A549 (cell line): ENCODE measurements at places on chromosomes 6 and 20.

DNA sequence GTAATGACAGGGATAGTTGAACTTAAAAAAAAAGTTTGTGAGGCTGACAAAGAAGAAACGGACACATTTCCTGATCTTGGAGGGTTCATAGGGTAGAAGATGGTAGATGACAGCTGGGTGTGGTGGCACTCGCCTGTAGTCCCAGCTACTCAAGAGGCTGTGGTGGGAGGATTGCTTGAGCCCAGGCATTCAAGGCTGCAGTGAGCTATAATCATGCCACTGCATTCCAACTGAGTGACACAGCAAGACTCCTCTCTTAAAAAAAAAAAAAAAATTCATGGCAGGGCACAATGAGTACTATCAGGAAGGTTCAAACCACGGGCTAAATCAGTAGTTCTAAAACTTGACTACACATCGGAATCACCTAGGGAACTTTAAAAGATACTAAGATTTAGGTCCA lies 2.0 kb upstream of the MICA start:
- DNase-seq: peak; percentile 71

DNA sequence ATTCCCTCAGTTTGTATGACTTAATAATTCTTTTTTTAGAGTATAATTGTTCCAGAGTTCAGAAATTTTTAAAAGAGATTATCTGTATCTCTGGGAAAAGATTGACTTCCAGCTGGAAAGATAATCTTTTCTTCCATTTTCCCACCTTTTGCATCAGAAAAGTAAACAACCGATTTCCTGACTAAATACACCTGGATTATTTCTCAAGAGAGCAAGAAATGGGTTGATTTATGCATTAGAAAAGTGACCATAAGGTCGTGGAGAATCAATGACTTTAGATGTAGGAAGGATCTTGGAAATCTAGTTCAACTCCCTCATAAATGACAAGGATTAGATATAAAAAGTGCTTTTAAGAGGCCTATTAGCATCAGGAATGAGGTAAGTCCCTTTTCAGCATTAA lies 79.9 kb downstream of the SGK1 start:
- no peak for DNase-seq

DNA sequence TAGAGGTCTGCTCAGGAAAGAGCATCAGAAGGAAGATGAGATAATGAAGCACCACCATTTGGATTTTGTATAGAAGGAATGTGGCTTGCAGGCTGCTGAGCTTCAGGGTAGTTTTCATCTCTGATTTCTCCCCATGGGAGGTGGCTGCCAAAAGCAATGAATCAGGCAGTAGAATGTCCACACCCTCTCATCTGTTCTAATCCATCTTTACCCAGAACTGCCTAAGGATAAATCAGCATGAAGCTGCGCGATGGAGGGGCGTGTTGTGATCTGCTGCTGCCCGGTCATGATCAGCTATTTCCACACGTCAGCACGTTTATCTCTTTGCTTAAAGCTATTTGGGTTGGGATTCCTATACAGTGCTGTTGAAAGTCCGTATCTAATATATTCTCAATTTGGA lies 295.4 kb downstream of the FOXA2 start:
- DNase-seq: no peak

GRCh38 chr6:159196430-159196975 lies 27.3 kb downstream of the FNDC1 start:
- no peak for DNase-seq

- DNase-seq: no peak
Measured at GRCh38 chr6:90493332-90493731, 93.5 kb downstream of the MAP3K7 start.

DNA sequence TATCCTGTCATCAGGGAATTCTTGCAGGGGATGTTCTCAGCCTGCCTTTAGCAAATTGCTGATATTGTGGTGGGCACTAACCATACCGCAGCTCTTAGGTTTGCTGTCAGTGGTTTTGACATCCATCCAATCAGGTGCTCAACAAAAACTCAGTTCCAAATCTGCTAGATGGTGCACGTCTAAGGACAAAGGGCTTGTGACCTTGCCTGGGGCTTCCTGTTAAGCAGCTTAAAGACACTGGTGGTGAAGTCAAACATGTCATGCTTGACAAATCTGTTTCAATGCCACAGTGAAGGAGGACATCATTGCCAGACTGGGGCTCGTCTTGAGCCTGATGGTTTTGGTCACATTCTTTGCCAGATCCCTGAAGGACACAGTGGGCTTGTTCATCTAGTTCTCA lies 179.8 kb upstream of the NOX3 start:
- no peak for DNase-seq

DNA sequence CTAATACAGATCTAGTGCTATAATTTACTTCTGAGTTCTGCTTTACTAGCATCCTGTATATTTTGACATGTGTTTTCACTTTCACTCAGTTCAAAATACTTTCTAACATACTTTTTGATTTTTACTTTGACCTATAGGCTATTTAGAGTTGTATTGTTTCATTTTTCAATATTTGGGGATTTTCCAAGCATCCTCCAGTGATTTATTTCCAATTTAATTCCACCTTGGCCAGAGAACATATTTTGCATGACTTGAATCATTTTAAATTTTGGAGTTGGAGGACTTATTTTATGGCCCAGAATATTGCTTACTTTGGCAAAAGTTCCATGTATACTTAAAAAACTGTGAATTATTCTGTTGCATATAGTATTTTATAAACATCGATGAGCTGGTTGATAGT lies 1215.6 kb upstream of the MAP3K7 start:
- no peak for DNase-seq

GRCh38 chr20:49756241-49756640 lies 42.6 kb upstream of the B4GALT5 start:
- no peak for DNase-seq

GRCh38 chr6:5208471-5208971 lies 52.2 kb downstream of the LYRM4 start:
- no peak for DNase-seq

DNA sequence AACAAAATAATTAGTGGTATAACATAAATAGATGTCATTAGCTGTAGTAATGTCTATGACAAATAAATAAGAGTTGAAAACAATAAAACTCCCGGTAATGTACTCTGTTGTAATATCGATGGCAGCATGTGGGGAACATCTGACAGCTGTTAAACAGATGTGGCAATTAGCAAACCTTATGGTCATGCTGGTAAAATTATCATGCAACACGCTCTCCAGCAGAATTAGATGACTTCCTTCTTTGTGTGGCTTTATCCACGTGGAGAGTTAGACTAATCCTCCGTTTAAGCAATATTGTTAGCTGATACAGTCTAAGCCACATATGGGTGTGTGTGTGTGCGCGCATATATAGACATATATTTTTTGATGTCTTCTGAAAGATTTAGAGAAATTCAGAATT lies 77.7 kb upstream of the ZFP64 start:
- no peak for DNase-seq

DNA sequence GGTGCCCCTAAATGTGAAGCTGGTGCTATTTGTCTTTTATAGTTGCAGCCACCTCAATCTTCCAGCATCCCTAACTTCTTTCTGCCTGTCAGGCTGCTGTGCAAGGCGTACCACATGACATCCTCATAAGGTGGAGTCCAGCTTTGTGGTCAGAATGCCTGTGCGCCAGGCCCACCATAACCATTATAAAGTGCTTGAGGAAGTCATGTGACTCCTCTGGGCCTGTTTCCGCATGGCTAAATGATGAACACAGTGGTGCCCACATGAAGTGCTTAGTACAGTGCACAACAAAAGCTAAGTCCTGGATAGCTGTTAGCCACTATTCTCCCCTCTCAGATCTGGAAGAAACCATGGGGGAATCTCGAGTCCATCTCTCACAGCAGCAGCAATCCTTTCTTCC lies 75.6 kb downstream of the INSM1 start:
- no peak for DNase-seq

- no peak for DNase-seq
Measured at GRCh38 chr20:50754420-50754819, 23.0 kb downstream of the PARD6B start.

GRCh38 chr6:64817525-64817924 lies 889.5 kb downstream of the EYS start:
- no peak for DNase-seq

GRCh38 chr6:112081569-112081968 lies 5.7 kb downstream of the TUBE1 start:
- no peak for DNase-seq

DNA sequence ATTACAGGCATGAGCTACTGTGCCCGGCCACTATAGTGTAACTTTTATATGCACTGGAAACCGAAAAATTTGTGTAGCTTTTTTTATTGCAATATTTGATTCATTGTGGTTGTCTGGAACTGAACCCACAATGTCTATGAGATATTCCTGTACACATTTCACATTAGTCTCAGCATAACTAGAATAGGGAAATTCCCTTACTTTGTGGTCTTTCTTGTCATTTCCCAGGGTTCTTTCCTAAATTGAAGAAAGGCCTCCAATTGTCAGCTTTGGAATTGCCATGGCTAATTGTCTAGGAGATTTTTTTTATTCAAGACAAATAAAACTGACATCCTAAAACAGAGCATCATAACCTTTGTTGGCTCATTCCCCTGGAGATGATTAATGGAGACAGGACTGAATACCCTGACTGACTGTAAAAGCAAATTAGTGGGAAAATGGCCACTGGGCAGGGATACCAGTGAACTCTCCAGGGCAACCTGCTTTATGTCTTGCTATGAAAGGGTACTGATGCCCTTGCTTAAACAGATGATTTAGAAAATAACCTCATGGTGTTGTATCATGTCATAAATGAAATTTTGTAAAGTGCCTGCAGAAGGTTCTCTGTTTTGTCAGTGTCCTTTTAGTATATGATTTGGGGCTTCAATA lies 576.9 kb downstream of the RFPL4B start:
- no peak for DNase-seq

DNA sequence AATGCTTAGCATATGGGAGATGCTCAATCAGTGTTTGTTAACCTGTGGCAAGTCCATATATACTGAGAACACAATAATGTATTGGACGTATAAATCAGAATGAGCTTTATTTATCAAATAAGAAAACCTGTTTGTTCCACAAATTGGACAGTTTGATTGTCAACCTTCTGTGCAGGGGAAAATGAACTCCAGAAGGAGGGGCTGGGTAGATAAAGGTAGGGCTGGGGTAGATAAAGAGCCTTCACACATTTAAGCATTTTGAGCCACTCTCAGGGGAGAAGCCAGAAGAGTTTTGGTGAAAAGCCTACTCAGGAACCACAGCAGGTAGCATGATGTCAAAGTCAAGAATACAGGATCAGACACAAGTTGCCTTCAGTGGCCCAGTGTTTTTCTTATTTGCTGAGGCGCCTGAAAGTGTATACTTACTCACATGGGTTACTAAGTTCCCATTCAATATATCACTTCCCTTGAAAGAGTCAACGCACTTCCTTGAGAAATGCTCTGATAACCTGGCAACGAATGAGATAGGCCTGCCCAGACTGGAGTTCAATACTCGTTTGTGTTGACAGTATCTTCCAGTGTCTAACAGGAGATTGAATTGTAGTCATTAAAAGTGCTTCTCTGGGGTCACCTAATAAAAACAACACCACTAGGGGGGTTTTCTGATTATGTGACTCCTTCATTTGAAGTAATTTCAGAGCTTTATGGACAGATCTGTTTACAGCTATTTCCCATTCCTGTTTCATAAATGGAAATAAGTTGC lies 263.9 kb upstream of the CITED2 start:
- no peak for DNase-seq

DNA sequence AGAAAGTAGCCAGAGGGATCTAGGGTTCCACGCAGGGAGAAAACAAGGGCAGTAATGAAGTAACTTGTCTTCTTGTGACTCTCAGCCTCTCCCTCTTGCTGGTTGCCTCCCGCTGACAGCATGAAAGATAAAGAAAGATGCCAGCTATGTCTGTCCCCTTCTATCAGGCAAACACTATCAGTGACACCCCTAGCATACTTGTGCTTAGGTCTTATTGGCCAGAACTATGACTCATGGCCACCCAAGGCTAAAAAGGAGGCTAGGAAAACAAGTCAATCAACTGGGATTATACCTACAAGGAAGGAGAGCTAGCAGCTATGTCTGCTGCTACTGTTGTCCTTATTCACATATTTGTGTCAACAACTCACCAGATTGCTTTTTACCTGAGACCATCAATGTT lies 206.8 kb upstream of the SOX4 start:
- DNase-seq: peak; percentile 29

DNA sequence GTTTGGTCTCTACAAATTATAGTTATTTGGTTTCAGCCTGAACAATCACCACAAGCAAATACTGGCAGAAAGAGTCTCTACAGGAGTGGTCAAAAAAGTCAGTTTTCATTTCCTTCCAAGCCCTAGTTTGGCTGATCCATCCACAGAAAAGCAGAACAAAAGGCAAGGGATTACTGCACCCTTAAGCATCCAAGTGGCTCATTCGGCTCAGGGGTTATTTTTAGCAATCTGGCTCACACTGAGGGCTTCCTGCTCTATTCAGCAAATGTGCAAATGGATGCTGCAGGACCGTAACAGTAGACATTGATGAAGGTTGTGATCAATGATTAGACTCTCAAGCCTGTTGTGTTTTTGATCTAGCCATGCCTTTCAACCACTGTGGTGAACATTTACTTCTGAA lies 62.2 kb upstream of the FABP7 start:
- no peak for DNase-seq

DNA sequence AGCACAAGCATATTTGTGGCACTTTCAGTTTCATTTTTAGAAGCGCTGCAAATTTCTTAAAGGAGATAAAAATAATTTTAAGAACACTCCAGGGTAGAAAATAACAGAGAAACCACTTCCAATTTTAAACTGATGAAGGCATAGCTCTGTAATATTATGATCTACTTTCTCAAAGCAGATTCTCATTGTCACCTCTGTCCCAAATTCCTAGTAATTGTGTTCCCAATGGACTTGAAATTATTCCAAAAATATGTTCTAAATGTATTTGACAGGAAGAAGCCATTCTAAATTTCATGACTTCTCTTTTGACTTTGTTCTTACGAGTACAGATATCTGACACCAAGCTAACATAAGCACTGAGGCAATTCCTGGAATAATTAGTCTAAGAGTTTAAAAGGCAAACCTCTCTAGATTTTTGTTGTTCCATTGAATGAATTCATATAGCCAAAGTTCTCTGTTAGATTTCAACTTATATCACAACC lies 140.2 kb upstream of the CARMIL1 start:
- DNase-seq: no peak

DNA sequence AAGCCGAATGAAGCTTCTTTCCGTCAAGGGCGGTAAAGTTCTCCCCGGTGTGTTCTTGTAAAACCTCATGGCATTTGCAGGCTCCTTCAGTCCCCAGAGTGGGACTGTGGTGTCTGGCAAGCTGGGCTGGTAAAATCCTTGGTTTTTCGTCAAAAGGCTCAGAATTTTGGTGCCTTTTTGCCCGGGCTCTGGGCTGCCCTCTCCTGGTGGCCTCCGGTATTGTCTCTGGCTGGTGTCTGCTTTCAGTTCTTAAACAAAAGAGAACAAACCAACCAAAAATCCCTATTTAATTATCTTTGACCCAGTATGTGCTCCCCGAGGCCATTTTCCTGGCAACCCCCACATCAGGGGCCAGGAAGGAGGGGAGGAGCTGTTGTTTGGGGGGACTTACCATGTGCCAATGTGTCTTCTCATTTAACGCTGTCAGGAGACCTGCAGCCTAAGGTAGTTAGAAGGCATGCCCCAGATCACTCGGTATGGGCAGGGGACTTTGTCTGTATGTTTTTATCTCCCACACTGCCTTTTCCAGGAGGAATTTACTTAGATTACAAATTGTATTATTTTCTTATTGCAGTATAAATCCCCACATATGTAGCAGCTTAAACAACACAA lies 11.1 kb downstream of the CDH4 start:
- DNase-seq: no peak
